ENCODE measurements at places on chromosomes 7 and 10.

- no peak for DNase-seq
These were observed 243.7 kb upstream of the PHYHIPL start for GRCh38 chr10:58932577-58933314.

GRCh38 chr10:87053577-87054181 lies 33.6 kb downstream of the FAM25A start:
- DNase-seq = no peak

- DNase-seq = no peak
These were observed 154.3 kb downstream of the ELAPOR2 start for GRCh38 chr7:86904949-86905834.

DNA sequence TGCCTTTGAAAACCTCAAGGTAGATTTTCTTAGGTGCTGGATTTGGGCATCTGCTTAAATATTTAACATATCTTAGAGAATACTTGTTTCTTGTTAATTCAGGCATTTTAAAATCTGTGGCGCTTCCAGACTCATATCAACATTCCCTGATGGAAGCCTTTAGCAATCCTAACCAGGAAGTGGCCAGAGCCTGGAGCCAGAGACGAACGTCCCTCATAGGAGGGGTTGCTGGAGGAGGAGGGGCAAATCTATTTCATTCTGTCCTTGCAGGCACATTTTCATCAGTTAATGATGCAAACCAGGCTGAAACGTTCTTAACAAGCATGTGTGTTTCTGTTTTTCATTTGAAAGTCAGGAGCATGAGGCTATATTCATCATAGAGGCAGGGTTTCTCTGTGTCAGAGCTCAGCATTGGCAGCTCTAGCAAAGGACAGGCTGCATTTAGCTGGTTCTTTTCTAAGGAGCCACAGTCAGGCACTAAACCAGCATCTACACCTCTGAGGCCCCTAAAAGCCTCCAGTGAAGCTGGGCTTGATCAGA lies 17.8 kb upstream of the IFIT2 start:
- no peak for DNase-seq

- DNase-seq = no peak
These were observed 6.6 kb downstream of the NIPSNAP2 start for GRCh38 chr7:55970978-55971377.

GRCh38 chr10:63267414-63268148 lies 134.5 kb downstream of the NRBF2 start:
- DNase-seq = no peak

GRCh38 chr7:7519056-7519455 lies 16.6 kb downstream of the COL28A1 start:
- no peak for DNase-seq

GRCh38 chr7:158023681-158024350 lies 563.8 kb downstream of the PTPRN2 start:
- DNase-seq = no peak

GRCh38 chr10:11161096-11161495 lies 143.4 kb downstream of the CELF2 start:
- DNase-seq = no peak

DNA sequence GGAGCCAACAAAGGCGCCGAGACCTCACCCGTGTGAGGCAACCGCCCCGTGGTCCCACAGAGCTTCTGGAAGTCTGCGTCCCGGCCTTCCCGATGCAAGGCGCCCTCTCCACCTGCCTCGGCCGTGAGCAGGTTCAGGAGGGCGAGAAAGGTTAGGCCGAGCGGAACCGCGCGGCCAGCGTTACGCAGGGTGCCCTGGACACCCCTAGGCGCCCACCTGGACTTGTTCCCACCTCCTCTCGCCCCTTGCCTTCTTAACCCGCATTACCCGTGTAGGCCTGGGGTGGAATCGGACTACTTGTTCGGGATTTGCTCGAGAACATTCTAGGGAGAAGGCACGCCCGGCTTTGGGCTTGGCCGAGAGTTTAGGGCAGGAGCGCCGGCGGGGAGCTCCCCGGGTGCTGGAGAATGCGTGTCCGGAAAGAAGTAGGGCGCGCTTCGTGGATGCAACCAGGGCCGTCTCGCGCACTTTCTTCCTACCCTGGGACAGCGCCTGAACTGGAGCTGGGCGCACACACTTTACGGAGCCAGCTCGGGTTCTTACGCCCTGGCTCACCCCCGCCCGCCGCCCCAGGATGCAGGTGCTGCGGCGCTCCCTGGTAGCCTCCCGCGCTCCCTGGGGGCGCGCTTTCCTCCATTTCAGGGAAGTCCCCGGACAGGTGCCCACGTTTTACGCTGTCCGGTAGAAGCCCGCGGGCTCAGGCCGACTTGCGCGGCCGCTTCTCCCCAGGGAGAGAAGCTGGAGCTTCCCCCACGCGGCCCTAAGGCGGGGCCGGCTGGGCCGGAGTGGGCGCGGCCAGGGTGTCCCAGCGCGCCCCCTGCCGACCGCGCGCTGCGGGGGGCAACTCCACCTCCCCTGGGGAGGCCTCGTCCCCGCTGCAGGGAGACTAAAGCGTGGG lies 74.5 kb downstream of the INSIG1 start:
- DNase-seq = no peak

DNA sequence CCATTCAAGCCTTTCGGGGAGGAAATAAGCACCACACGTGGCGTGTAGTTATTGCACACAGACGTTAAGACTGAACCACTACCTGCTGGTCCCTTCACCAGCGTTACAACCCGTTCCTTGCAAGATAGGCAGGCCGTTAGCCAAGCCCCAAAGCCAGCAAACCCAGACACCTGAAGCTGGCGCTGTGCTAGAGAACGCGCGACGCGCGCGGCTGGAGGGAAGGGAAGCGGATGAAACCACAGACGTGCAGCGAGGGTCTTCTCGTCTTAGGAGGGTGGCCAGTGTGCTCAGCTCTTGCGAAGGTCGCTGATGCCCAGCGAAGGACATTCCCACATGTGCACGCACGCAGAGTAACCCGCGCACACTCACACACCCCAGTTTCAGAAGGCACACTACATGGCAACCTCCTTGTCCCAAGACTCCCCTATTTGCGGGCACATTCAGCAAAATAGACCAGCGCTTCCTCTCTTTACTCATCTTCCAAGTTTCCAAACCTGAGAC lies 980 bp downstream of the TMEM26 start:
- DNase-seq = no peak

DNA sequence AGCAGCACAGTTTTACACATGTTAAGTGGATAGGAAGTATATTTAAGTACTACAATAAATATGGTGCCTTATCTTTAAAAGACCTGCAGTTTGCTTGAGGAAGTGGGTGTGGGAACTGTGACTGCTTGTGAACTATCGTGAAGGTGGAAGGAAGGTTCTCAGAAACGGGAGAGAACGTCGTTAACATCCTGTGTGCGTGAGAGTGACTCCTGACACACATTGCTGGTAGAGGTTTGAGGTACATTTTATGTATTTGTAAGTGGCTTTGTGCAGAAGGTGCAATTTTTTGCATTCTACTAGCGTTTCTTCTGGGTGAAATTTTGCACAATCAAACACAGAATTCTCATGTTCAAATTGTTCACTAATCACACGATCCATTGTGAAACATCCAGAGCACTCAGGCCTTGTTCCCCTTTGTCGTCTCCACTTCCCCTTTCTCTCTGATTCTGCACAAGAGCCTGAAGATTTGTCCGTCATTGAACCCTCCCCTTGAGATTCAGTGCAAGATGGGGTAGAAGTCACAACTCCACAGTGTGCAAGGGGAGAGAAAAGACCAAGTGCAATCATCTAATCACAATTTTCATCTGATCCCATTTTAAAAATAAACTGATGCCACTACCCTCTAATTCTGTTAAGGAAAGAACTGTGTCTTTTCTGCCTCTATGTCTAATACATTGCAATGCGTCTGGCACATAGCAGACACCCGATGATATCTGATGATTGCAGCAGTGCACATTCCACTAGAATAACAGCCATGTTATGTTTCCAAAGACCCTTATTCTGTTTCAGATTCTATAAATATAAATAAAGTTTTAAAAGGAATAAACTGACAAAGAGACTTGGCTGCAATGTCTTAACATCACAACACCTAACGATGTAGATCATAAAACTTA lies 279.9 kb downstream of the NEBL start:
- DNase-seq = no peak

DNA sequence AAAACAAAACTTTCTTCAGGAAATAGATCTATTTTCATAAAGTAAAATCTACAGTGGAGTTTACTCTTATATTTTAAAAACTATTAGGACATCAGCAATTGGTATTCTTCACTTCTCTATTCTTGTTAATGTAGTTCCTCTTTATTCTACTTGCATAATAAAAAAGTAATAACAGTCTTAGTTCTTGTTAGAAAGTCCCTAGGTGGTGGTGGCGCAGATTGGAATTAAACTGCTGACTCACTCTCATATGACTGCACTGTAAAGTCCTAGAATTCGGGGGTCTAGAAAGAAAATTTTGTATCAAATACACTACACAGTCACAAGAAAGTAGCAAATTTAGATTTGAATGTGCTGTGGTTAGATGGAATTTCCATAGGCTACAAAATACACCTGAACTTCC lies 44.6 kb upstream of the TES start:
- no peak for DNase-seq

DNA sequence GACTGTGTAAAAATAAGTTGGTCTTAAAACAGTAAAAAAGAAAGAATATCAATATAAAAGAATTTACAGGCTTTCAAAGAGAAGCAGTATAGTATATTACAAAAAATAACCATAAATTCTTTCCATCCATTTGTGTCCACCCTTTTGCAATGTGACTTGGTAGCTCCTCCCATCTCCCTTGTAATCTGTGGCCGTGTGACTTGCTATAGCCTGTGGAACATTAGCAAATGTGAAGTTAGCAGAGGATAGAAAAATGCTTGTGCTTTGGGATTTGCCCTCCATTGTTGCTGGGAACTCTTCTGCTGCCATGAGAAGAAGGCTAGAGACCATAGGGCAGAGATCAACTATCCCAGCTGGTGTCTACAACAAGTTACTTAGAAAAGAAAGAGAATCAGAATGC lies 30.2 kb downstream of the KLHL7 start:
- no peak for DNase-seq

- DNase-seq = no peak
These were observed 33.9 kb downstream of the SGPL1 start for GRCh38 chr10:70849582-70850016.

GRCh38 chr7:133355325-133355708 lies 102.4 kb downstream of the EXOC4 start:
- DNase-seq = no peak

GRCh38 chr7:141501451-141501850 lies 49.8 kb upstream of the AGK start:
- no peak for DNase-seq

GRCh38 chr7:148276314-148277041 lies 314.1 kb upstream of the C7orf33 start:
- no peak for DNase-seq

DNA sequence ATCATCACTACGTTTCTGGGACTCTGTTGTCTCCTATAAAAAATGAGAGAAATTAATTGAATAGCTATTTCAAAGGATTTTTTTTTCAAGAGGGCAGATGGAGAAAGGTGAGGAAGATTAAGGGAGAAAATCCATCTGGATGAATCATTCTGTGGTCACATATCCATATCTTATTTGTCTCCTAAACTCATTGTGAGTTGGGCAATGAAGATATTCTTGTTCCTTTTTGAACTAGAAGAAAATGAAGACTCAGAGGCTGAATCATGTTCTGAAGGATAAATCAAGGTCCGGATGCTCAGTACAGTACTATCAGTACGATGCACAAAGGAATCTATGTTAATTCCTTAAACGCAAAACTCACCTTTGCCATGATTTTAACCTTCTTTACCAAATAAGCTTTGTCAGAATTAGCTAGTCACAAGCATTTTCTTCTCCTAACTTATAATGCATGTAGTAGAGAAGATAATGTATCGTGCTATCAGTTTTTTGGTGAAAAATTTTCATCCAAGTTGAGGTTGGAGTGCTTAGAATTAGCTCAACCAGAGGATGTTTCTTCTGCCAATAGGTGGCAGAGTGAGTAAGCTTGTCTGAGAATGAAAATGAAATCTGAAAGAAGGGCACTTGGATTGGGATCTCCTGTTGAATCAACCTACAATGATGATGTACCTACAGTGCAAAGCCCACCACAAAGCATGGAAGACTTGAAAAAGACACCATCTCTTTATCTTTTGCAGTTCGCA lies 446.9 kb downstream of the KIF20B start:
- peak; percentile 48 for DNase-seq

DNA sequence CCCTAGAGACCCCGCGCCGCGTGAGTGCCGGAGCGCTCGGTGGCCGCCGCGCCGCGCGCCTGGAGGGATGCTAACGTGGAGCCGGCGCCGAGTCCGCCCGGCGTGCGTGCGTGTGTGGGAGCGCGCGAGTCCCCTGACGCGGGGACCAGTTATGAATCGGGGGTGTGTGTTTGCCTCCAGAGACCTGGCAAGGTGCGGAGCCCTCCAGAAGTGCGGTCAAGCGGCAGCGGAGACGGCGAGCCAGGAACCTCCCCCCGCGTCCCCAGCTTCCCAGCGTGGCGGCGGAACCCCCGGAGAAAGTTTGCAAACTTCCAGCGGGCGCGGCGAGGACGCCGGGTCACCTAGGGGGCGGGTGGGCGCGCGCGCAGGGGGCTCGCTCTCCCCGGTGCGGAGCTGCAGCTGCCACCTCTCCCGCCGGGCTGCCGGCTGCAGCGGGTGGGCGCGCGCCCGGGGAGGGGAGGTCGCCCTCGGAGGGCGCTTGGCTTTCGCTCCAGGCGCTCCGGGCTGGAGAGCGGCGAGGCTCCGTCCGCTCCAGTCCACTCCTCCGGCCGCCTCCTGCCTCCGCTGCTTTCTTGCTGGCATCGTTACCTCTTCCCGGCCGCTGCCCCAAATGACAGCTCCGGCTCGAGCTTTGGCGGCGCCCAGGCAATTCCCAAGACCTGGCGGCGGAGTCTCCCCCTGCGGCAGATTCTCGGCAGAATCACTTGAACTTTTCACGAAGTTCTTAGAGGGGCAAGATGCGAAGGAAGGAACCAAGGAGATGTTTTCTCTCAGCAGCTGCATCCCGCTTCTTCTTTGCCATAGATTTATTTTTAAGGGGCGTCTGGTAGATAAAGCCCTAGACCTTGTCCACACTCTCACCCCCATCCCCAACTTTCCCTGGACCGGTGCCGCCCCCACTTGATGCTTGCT lies 2.3 kb upstream of the CREB5 start:
- DNase-seq = no peak

- DNase-seq = no peak
These were observed 38.8 kb downstream of the PSAP start for GRCh38 chr10:71812016-71812912.

- no peak for DNase-seq
These were observed 710.4 kb downstream of the TNS3 start for GRCh38 chr7:46871516-46871915.

DNA sequence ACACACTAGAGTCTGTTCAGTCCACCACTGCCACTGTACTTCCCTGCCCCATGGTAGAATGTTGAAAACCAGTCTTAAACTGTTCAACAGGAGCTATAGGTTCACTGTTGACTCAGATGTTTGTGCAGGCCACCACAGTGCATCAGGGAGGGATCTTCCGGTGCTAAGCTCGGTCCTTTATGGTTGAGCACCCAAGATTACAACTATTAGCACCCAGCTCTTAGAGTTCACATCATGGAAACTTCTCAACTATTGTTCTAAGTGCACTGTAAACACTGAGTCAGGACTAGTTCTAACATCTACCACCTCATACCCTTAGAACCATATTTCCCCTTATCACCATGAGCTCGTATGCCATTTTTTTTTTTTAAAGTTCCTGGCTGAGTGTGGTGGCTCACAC lies 97.1 kb upstream of the MXI1 start:
- no peak for DNase-seq

GRCh38 chr7:78736548-78736947 lies 716.9 kb downstream of the MAGI2 start:
- no peak for DNase-seq
